ENCODE measurements at places on chromosomes 1 and 21. TPM values are rescaled to one million over a fixed set of nuclear protein-coding genes. Genes with fewer than 3 reads are reported as not detected.
A peak's percentile ranks its signal among the peaks of the same experiment; 100 is the strongest.

The PPIAL4G gene
- 0.04 TPM for polyA plus RNA-seq

The TRIM46 gene
- 2.9 TPM for polyA plus RNA-seq

- DNase-seq = no peak
Measured at GRCh38 chr1:180168786-180169639, 14.3 kb downstream of the QSOX1 start.

DNA sequence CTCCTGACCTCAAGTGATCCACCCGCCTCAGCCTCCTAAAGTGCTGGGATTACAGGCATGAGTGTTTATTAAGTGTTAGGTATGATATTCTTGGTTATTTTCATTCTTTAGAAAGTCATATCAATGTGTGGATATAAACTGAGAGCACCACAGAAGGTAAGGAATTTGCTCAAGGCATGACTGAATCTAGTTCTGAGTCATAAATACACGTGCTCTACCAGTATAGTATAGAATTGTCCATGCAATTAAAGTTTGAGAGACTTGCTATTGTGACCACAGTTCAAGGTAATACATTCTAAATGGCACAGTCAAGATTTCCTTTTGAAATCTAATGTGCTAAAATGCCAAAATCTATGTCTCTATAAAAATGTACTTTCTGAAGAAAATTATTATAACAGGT, 401.1 kb upstream of the CHRM3 start:
- no peak for DNase-seq

DNA sequence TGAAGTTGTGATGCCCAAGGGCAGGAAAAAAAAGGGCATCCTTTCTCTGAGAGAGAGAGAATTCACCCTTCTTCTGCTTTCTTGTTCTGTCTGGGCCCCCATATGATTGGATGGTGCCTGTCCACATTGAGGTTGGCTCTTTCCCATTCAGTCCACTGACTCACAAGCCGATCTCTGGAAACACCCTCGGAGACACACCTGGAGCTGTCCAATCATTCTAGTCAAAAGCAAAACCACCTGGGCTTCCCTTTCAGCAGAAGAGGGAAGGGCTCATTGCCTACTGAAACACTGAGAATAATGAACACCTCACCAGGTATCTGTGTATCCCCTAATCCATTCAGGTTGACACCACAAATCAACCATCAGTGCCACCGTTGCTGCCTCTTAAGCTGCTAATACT, 103.7 kb upstream of the GNG12 start:
- DNase-seq = no peak

GRCh38 chr21:18350216-18350615, 53.4 kb downstream of the TMPRSS15 start:
- no peak for DNase-seq

- DNase-seq = no peak
Measured at GRCh38 chr21:33419538-33420123, 16.4 kb downstream of the IFNGR2 start.

- peak; percentile 73 for DNase-seq
Measured at GRCh38 chr1:74733604-74734484, 892 bp downstream of the TYW3 start.

DNA sequence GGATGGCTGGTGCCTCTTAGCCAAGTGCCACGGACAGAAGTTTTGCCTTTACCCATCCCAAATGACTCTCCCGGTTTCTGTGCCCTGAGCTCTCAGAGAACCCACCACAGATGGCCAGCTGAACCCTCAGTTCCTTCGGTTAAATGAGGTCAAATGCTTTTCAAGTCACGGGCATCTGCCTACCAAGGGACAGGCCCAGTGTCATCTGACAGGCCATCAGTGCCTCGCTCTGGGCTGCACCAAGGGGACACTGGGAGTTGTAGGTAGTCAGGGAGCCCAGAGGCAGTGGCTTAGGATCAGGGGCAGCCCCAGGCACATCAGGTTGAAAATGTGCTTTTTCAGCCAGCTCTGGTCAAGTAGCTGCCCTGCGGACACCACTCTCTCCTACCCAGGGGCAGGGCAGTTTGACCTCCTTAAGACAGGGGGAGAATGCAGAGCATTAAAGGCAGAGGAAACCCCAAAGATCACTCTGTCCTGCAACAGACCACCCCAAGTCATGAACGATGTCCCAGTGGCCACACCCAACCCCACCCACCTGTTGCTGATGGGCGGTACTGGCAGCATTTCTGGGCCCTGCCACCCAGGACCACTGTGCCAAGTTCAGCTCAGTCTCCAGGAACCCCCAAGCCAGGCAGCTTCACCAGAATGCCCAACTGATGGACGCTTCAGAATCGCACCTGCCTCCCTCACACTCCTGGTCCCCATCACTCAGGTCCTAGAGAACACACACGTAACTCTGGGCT, 60.7 kb downstream of the CASZ1 start:
- no peak for DNase-seq

DNA sequence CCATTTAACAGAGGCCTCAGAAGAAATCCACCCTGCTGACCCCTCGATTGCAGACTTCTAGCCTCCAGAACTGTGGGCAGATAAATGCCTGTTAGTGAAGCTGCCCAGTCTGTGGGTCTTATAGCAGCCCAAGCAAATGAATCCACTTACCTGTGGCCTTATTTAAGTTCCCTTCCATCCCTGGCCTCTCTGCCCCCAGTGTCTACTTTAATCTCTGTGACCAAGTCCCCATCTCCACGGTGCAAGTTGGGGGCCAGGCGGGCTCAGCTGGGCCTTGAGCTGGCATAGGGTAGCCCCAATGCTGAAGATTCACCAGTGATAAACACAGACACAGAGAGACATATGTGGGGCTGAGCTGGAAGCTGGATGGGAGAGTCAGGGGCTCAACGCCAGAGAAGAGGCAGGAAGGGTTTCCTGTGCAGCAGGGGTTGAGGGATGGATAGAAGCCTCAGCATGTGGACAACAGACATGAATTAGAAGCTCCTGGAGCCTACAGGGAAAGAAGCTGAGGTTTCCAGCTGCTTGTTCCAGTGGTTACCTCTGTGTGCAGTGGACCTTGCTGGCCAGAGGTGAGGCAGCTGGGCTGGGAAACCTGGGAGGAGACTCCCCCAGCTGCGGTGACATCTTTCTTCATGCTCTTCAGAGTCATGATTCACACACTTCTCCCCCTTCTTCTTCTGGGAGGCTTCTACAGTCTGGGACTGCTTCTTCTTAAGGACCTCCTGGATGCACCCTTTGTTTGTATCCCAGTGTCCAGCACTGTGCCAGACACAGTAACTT, 13.4 kb upstream of the B3GALT5 start:
- no peak for DNase-seq

GRCh38 chr21:17433730-17434129, 79.1 kb upstream of the CXADR start:
- DNase-seq = no peak

DNA sequence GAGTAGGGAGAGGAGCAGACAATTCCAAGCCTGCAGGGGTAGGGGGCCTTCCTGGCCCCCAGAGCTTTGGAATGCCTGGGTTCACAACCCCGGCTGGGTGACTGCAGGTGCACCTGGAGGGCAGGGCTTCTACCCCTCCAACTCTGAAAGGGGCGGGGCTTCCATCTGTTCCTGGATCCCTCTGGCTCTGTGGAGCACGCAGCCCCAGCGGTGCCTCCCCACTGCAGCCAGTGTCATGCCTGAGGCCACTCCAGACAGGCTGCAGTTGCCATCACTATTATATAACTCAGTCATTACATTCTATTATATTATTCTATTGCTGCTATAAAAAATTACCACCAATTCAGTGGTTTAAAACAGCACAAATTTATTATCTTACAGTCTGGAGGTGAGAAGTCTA, 12.5 kb upstream of the FNBP1L start:
- DNase-seq = no peak

- DNase-seq = no peak
Measured at GRCh38 chr21:34707876-34708325, 39.1 kb downstream of the CLIC6 start.

GRCh38 chr1:112643080-112643479, 23.4 kb downstream of the CAPZA1 start:
- no peak for DNase-seq

- DNase-seq = no peak
Measured at GRCh38 chr1:67044631-67045270, 9.2 kb downstream of the SLC35D1 start.

DNA sequence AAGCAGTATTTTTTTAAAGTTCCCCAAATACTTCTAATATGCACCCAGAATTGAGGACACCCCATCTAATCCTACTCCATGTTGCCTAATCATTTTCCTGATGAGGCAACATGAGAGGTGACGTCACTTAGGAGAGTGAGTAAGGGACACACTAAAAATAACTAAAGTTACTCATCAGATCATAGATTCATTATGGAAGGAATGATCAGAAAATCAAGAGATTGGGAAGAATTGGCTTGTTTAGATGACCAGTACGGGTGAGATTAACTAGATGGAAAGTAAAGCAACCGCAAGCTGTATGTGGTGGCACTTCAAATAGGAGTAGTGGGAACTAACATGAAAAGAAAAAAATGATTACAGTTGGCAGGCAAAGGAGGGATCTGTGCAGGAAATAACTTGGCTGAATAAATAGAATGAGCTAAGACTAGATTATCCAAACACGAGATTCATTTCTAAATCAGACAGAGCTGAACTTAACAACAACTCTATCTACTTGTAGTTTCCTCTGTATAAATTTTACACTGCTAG, 61.4 kb upstream of the CXADR start:
- DNase-seq = no peak
